ENCODE measurements at places on chromosomes 3 and 15.

DNA sequence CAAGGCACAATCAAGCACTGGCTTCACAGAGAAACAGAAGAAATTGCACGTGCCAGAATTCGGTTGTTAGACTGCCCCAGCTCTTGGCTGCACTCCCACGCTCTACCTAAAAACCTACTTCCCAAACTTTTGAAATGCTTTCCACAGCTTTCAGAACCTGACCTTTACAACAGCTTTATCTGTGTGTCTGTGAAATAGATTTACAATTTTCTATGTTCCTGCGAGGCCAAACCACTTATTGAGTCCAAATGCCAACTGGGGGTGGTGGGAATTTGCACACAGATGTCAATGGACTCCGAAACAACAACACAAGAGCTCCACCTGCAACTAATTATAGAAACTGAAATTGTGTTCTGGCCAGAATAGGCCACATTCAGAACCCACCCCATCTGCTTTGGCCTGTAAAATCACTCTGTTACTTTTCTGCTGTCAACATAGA, 44.6 kb downstream of the ERC2 start:
- DNase-seq, result no peak

DNA sequence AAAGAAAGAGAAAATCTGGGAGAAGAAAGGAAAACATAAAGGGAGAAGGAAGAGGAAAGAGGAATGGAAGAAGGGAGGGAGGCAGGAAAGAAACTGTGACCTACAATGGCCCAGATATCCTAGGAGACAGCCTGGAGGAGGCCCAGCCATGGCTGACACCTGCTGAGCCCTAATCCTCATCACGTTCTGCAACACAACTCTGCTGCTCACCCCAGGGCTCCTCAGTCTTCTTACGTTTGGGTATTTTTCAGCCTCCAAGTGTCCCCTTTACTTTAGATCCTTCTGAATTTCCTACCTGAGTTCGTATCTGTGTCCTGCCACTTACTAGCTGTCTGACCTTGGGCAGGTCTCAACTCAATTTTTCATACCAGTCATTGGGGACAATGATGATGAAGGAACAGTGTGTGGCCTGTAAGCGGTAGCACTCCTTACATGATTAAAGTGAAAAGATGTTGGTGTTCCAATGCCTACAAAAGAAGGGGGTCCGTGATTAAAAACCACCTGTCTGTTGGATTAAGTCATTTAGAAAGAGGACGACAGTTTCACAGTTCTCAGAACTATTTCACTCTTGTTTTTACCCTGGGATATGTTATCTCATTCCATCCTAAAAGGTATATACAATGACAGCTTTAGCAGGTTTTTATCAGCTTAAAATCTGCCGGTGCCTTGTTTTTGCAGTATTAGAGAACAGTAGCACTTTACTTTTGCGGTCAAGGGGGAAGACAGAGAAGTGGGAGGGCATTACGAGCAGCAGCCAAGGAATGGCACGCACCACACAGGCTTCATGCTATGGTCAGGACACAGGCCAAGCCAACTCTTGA, 47.4 kb downstream of the CCR4 start:
- no peak for DNase-seq

- no peak for DNase-seq
These were observed 153.1 kb downstream of the CLSTN2 start for GRCh38 chr3:140088058-140088457.

DNA sequence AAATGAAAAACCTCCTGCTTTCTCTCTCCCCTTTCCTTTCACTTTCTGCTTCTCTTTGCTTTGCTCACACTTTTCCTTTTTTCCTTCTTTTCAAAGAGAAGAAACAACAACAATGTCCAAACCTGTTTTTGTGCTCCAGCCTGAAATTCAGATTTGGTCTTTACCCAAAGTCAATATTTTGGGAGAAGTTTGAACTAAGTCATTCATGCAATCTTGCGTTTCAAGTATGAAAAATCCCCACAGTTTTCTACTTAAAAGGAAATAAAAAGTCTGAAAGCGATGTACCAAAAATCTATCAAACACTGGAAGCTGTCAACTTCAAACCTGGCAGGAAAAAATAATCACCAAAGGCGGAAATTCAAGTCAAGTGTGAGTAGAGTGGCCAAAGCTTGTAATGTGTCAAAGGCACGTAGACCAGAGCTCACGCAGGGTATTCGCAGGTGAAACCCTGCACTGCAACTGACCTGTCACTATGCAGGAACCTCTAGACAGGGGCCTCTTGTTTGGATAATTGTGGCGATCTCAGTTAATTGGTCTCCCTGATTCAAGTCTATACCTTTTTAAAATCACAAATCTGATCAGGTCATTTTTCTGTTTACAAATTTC, 118.8 kb upstream of the GALNT15 start:
- no peak for DNase-seq

- DNase-seq, result no peak
These were observed 147.5 kb downstream of the CTNNB1 start for GRCh38 chr3:41346698-41347270.

DNA sequence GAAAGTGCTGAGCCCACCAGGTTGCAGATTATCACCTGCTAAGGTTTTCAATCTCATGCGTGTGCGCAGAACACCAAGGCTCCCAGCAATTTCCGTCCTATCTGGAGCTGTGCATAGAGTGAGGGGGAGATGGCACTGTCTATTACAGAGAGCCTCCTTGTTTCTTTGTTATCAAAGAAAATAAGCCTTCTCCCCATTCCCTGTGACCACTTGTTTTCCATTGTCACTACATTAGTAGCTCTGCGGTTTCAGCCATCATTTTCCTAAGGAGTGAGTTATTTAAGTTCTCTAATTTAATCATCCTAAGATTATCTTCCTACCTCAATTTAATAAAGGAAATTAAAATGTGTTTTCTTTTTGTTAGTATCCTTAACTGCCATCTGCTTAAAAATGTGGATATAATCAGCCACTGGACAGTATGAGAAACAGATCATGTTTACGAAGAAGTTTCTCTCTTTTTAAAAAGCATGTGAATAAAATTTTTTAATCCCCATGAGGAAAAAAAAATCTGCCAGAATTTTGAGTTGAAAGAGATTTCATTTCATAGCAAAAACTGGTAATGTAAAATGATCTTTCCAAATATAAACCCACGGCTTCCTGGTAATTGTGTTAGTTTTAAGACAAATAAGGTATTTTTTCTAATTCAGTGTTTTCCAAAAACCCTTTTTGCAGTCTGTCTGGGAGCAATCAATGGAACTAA, 172.3 kb upstream of the UBE2E1 start:
- DNase-seq, result no peak

- DNase-seq, result no peak
These were observed 238.8 kb downstream of the PDCD6IP start for GRCh38 chr3:34037260-34037659.

- no peak for DNase-seq
These were observed 56.0 kb upstream of the SLC4A7 start for GRCh38 chr3:27540231-27540630.

DNA sequence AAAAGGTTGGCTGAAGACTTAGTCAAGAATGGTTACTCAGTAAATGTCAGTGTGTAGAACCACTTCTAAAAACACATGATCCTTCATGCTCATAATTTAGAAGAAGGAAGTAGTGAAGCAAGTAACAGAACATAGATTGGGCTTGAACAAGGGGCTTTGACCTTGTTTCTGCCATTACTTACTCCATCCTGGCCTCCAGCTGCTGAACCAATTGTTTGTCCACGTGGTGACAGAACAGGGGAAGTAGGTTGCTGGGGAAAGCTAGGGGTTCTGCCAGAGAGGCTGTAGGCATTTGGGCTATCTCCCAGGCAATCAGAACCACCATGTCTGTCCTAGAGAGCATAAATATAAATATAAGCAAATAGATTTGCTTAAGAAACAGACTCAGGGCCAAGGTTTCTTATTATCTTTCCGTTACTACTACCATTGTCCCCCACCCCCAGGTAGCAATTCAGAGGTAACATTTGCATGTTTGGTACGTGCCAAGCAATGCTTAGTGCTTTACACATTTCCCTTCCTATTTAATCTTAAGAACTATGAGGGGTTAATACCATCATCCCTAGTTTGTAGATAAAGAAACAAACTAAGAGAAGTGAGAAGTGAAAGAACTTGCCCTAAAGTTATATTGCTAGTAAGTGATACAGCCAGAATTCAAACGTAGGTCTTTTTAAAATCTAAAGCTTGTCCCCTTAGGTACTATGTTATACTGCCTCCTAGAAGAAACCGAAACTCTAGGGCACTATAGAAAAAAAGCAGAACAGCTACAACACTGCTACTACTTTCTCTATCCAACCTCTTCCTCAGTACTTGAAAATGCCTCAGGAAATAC, 3.0 kb upstream of the SPG11 start:
- DNase-seq, result peak; percentile 46

DNA sequence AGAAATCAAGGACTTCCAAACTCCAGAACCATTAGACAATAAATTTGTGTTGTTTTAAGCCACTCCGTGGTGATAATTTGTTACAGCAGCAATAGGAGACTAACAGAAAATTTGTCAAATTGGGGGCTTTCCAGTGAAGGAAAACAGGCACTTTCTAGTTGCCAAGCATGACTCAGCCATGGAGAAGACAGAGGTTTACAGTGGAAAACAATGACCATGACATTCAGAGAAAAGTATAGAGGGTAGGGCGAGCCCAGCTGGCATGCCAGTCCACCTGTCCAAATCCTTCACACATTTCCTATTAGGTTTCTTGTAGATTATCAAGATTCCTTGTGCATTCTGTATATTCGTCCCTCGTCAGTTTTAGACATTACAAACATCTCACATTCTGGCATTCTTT, 24.9 kb downstream of the SLCO2A1 start:
- no peak for DNase-seq

DNA sequence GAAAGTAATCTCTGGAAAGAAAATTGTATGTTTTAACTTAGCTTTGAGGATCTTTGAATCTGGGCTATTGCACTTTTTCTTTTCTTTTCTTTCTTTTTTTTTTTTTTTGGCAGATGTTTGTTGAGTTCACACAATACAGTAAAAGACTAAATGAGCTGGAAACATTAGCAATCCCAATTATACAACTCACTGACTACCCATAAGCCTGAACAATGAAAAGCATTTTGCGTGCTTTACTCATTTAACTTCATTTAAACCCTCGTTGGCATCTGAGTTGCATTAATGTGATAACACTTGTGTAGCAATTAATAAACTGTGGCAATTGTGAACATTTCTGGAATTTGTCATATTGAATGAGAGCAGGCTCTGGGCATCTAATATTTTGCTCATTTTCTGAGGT, 269.4 kb upstream of the RBMS3 start:
- DNase-seq, result no peak

- DNase-seq, result no peak
These were observed 16.3 kb upstream of the TSPAN3 start for GRCh38 chr15:77087213-77087612.

- DNase-seq, result no peak
These were observed 201.4 kb upstream of the CTNNB1 start for GRCh38 chr3:40997711-40998519.

DNA sequence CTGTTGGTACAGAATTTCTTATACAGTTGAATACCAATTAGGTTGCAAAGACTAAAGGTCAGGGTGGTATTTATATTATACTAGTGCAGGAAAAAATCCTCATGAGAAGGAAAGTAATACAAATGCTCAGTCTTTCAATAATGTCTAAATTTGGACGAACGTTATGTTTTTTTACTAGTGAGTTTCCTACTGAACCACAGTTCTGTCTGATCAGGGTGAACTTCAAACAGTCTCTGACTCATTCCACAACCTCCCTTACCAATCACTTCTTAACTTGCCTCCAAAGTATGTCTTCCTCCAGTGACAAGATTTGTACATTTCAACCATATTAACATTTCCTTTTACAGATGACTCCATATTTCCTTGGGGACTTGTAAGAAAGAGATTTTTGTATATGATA, 3.4 kb downstream of the TMEM212 start:
- no peak for DNase-seq

GRCh38 chr3:185332026-185332735, 30.8 kb upstream of the MAP3K13 start:
- no peak for DNase-seq

DNA sequence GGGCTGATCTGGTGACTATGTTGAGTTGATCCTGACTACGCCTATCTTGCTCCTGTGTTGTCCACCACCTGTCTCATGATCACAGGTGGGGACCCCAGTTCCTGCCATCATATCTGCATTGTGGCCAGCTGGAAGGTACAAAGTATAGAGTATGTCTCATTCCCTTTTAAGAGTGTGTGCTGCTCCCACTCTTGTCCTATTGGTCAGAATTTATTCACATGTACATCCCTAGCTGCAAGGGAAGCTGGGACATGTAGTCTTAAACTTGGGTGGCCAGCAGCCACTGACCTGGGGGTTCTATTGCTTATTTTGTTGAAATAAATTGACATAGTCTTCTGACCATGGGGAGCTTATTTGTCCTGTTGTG, 373.1 kb downstream of the PTPRG start:
- no peak for DNase-seq

- DNase-seq, result no peak
These were observed 546.0 kb upstream of the NR2F2 start for GRCh38 chr15:95784508-95784907.

DNA sequence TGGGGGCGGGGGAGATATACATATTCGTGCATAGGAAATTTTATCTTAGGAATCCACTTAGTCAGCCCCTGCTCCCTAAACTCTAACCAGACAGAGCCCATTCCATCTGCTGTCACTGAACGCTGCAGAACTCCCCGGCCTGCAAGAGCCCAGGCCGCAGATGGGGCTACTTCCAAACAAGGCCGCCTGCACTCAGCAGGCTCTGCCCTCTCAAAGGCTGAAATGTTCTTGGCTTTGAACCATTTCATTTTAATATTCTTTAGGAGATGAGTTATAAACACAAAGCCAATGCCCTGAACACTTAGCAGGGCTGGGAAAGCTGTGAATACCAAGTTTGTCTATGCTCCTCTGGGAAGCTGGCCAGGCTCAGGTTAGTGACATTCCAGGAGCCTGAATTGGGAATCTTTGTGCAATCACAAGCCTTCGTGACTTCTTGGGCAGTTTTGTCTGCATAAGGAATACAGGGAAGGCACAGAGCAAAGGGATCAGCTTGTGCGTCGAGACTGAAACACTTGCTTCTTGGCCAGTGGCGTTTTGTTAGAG, 65.0 kb downstream of the SYNM start:
- DNase-seq, result no peak

GRCh38 chr15:24862726-24863521, 91.9 kb upstream of the SNRPN start:
- DNase-seq, result no peak

GRCh38 chr3:196315821-196316220, 2.2 kb downstream of the DYNLT2B start:
- DNase-seq, result no peak

DNA sequence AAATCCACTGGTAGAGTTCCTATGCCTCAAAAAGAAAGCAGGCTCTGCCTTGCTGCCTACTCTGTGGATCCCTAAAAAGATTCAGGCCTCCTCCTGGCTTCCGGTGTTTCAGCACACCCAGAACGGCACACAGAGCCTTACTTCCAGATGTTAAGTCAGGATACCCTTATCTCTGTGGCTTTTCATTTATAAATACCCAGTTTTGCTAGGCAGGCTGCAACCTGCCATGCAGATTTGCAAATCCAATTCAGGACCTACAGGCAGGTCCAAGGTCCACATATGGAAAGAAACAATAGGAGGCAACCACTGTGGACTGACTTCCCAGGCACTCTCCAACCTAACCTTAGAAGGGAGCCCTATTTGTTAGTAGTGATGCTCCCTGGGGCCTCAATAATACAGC, 30.7 kb downstream of the EFL1 start:
- DNase-seq, result no peak

GRCh38 chr3:40120806-40121205, 188.7 kb upstream of the EIF1B start:
- no peak for DNase-seq

Data from CD8-positive, alpha-beta T cell (primary cell).